GM12864 (cell line): ENCODE measurements at places on chromosomes 2 and 18.
A peak's percentile ranks its signal among the peaks of the same experiment; 100 is the strongest.

GRCh38 chr2:72951303-72952095 is 34.2 kb downstream of the EMX1 start:
- DNase-seq: no peak

DNA sequence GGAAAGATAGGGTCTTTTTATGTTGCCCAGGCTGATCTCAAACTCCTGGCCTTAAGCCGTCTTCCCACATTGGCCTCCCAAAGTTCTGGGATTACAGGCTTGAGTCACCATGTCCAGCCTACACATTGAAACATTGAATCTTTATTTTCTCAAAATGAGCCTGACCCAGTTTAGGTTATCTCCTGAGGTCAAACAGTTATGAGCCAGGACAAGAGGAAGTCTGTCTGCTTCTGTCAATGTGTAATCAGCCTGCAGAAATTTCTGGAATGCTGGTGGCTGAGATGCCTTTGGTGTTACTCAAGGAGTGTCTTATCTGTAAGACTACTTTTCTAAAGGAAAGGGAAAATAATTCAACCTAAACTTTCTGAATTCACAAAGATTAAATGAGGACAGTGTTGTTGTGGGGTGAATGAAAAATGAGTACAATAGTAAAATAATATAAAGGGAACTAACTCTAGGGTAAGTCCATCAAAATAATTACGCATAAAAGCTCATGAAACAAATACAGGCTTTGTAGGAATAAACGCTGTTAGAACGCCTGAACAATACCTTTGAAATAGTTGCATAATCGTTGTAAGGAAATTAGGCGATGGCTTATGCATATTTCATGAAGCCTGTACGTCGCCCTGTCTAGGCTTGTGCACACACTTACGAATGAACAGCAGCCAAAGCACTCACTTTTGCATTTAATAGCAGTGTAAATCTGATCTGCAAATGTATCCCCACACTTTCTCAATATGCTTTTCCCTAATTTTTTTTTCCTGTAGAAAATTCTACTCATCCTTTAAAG is 260.8 kb downstream of the RDH14 start:
- no peak for DNase-seq

GRCh38 chr2:9222239-9222892 is 15.8 kb downstream of the ASAP2 start:
- no peak for DNase-seq

DNA sequence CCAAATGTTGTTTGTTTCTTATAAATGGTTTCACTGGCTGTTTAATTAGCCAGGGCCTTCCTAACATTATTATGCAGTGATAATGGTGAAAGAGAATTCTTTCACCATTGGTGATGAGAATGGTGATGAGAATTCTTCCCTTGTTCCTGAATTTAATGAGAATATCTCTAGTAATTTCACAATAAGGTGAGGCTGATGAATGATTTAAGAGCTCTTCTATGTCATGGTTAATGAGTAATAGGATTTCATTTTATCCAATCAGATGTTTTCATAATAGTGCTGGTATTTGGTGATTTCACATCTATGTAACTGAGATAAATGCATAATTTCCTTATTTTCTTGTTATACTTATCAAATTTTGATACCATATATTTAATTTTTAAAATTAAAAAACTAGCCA is 535.7 kb upstream of the ZEB2 start:
- DNase-seq: no peak

DNA sequence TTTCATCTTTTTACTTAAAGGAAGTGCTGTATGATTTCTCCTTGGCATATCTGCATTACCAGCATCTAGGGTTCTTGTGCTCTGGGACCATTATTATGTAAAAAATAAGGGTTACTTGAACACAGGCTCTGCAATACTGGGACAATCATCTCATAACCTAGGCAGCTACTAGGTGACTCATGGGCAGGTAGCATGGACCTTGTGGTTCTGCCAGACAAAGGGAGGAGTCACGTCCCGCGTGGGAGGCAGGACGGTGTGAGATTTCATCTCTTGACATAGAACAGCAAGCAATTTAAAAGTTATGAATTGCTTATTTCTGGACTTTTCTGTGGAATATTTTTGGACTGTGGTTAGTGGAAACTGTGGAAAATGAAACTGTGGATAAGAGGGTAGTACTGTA is 34.1 kb downstream of the ASAP2 start:
- DNase-seq: no peak

DNA sequence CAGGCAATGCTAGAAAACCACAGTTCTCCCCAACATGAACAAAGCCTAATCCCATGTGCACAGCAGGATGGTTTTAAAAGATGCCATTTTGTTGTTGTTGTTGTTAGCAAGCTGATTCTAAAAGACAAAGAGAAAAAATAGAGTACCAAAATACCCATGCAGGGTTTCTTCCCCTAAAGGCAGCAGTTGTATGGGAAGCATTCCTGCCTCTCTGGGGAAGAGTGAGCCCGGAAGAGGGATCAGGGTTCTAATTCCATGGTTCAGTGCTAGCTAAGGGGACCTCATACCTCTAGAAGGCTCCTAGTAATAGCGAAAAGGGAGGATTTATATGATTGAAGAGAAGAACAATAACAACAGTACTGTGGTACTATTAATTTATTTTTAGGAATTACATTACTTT is 327.6 kb downstream of the DPP10 start:
- no peak for DNase-seq

GRCh38 chr2:85748985-85749875 is 4.6 kb upstream of the ATOH8 start:
- no peak for DNase-seq

DNA sequence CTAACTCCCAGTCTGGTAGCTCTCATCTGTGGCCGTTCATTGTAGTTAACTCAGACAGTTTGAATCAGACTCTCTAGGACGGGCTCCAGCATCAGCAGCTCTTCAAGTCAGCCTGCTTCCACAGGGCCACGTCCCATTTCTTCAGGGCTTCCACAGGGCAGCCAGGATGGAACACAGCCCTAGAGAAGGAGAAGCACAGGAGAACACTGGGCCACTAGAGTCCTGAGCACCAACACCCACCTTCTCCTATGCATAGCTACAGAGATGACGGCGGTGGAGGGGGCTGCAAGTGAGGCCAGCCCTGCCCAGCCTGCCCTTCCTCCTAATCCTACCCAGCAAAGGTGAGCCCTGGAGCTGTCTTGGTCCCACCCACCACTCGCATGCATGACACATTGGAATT is 10.2 kb upstream of the TEX261 start:
- no peak for DNase-seq

DNA sequence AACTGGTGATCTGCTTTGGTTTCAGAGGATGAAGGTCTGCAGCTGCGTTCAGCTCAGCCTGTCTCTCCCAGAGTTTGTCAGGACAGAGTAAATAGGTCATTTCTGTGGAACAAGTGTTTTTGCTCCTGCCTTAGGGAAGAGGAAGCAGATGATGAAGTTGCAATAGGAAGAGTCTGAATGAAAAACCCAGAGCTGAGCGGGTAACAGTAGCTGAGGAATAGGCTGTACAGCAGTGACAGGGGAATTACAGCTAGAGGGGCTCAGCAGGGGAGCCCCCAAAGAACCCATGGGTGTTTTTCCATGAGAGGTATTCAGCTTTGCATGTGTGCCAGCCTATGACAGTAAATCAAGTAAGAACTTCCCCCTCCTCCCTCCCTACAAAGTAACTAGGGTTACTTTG is 10.3 kb upstream of the CYBRD1 start:
- DNase-seq: no peak

- peak; percentile 75 for DNase-seq
Observed at GRCh38 chr2:230225486-230225885, at the start of gene SP140. SP140 (plus strand) TSS chr2:230225736; CDS start chr2:230225845, 109 bp downstream.

- no peak for DNase-seq
Observed at GRCh38 chr18:56380685-56381084, 257.7 kb downstream of the TXNL1 start.

DNA sequence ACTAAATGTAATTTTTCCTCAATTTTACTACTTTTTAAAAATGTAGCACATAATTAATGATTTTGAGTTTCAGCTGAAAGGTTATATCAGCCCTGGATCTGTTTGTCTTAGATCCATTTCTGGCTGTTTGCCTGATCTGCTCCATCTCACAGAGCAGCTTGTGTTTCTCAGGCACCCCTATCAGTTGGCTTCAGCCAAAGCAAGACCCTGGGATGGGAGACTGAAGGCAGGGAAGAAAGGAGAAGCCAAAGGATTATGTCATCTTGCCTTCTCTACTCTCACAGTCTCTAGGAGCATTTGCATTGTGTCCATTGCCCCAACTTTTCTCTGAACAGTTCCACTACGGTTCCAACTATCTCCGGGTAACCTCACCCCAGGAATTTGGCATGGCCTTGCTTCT is 110.5 kb downstream of the CCDC148 start:
- DNase-seq: no peak

DNA sequence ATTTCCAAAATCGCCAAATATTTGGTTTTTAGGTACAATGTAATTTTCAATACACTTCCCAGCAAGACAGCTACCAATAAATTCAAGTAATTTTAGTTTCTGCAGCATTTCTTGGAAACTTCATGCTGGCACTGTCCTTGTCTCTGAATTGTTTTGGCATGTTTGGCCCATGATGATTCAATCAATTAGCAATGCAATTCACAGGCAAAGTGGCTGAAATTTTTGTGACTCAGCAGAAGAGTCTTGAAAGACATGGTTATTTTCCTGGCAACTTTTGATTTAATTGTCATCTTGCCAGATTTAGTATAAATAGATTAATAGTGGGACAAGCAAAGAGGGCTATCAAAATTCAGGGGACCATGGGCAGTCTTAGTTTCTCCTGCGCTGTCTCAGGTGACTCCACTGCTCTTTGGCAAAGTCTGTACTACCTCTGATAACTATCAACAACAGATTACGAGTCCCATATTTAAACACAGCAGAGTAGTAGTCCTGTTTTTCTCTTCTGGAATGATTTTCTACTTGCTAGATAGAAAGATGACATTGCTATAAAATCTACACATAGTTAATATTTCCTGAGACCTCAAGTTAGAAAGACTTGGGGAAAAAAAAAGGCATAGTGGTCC is 88.9 kb upstream of the CYP26B1 start:
- DNase-seq: no peak

- DNase-seq: no peak
Observed at GRCh38 chr2:42648796-42649195, 80.4 kb downstream of the MTA3 start.

DNA sequence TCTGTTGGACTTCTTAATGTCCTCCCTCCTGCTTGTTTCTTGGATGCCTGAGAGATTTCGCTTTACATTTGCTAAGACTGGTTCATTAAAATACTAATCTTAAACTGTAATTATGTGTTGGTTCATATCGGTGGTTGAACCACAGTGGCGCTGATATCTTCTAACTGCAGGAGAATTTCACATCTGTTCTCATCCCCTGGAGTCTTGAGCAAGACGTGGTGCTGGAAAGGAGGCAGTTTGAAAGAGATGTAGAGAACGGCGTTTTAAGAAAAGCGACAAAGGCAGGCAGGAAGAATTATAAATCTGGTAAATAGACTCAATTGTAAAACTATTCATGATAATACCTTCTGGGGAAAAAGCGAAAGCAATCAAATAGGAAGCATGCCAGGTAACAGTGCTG is 79.5 kb downstream of the NXPH2 start:
- DNase-seq: no peak

DNA sequence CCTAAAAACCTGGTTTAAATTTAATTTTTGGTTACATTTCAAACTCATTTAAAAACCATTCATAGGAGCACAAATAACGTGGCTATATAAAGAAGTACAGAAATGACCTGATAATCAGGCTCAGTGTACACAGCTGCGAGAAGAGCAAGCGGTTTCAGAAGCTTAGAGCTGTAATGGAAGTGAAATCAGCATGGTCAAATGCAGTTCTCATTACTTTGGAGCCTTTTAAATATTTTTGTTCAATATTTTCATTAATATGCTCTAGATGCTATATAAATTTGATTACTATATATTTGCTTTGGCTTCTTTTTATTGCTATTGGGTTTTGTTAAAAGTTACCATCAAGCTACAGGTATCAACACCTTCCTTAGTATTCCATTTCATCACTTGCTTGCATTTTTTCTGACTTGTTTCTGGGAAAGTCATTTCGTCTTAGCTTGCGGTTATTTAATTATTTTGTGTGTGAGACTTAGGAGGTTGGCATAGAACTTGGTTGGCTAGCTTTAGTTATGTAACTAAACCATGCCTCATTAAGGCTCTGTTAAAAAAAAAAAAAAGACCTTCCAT is 58.7 kb downstream of the AFTPH start:
- peak; percentile 57 for DNase-seq

DNA sequence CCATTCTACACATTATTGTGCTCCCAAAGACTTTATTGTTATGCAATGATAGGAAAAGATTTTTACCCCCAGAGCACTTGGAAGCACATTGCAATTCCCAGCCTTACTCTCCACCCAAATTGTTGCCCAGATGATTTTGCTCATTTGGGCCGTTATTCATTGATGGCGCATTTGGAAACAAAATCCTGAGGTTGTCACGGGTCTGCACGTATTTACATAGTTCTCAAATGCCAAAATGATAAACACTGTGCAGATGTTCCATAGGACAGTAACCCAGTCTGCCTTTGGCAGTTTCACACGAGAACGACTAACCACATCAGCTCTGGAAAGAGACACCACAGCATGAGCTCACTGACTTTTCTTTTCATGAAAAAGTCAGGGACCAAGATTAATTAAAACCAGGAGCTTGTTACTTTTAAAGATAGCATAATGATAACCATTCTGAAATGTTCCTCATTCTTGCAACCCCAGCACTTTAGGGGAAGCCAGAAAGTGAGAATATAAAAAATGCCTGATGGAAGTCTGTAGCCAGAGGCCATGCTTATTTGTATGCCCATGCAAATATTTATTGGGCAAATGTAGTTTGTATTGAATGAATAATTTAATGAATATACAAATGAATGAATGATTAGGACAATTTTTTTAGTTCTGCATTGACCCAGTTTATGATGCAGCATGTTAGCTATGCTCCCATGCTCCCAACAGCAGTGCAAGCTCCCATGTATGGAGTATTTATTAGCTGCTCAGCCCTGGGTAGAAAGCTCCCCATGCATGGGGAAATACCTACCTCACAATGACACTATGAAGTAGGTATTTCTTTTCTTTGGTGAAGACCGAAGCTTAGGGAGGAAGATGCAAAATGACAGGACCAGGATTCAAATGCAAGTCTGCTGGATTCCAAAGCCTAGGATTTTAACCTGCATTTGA is 84.6 kb downstream of the MAIP1 start:
- no peak for DNase-seq

DNA sequence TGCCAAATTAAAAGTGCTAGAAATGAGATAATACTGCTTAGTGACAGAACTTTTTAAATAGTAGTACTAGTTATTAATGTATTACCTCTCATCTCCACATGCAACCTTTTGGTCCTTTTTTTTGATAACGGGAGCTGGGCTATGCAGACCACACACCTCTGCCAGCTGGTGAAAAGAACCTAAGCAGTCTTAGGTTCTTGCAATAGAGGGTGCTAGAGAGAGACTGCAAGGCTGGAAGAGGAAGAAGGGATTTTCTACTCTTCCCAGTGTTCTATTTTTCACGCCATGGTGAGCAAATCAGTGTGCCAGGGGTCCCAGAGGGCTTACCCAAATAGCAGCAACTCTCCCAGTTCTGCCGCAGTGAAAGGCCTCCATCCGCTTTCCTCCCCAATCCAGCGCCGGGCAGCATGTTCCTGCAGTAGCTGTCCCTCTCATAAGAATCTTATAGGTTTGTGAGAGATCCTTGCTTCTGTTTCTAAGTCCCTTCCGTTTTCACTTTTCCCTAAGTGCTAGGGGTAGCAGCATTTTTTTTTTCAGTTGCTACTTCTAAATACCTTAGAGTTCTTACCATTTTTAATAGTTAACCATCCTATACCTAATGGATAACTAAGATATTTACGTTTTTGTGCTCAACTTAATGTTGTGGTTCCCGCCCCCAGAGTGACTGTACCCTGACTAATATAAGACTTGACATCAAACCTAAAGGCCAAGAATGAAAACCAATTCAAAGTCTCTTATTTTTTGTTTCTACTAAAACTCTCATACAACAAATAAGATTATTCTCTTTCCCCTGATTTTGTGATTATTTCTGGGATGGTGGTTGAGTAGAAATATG is 69.4 kb upstream of the UBE2E3 start:
- no peak for DNase-seq
